Activated CD4-positive, alpha-beta memory T cell treated with anti-CD3 and anti-CD28 coated beads, Interleukin-2, amount 10 ng/mL, durations not matched to agents 7 days and 5 days (primary cell): ENCODE measurements at places on chromosomes 12 and 14. TPM values are rescaled to one million over a fixed set of nuclear protein-coding genes. Genes with fewer than 3 reads are reported as not detected.

IL22 gene
- 4.7 TPM for total RNA-seq

ADCY4 gene
- 4.5 TPM for total RNA-seq

BHLHE41 gene
- total RNA-seq, result not detected

MGP gene
- not detected for total RNA-seq

CCDC177 gene
- not detected for total RNA-seq

AMHR2 gene
- total RNA-seq, result not detected

GPR137C gene
- total RNA-seq, result 0.30 TPM

FBLN5 gene
- 2.0 TPM for total RNA-seq

ANKRD52 gene
- 50.1 TPM for total RNA-seq

PLBD2 gene
- total RNA-seq, result 10.9 TPM

TFCP2 gene
- 34.3 TPM for total RNA-seq

PTGDR gene
- 0.25 TPM for total RNA-seq

RHEBL1 gene
- 14.8 TPM for total RNA-seq

CBLN3 gene
- 9.5 TPM for total RNA-seq

C3AR1 gene
- total RNA-seq, result 12.2 TPM

CLEC4A gene
- total RNA-seq, result 0.50 TPM

STAC3 gene
- total RNA-seq, result 4.5 TPM

ADAMTS20 gene
- not detected for total RNA-seq

MDM2 gene
- 194 TPM for total RNA-seq

PTHLH gene
- not detected for total RNA-seq

SRSF9 gene
- total RNA-seq, result 180 TPM

BCL2L2 gene
- total RNA-seq, result 4.1 TPM

MANSC4 gene
- total RNA-seq, result not detected
